ENCODE measurements at places on chromosomes 3 and 15.

DNA sequence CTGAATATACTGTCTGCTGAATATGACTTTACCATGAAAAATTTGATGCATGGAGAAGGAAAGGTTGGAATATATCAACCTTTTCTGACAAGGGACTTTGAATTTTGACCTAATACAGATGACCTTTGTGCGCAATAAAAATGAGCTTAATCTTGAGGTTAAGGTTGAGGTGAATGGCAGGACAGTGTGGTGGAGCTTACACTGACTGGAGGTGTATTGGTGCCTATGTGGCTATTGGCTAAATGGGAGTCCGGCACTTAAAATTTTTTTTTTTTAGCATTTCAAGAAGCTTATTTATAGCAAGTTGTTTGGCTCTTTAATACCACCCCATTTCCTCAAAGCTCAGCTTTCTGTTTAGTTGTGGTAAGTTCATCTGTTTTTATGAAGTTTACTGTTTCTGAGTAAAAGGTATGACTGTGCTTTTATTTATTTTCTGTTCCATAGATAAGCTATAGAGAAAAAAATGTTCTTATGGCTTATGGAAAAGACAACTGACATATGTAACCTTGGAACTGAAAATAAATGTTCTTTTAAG lies 15.2 kb downstream of the CDIN1 start:
- DNase-seq, result no peak

- no peak for DNase-seq
Measured at GRCh38 chr15:62850318-62850717, 192.2 kb upstream of the TPM1 start.

DNA sequence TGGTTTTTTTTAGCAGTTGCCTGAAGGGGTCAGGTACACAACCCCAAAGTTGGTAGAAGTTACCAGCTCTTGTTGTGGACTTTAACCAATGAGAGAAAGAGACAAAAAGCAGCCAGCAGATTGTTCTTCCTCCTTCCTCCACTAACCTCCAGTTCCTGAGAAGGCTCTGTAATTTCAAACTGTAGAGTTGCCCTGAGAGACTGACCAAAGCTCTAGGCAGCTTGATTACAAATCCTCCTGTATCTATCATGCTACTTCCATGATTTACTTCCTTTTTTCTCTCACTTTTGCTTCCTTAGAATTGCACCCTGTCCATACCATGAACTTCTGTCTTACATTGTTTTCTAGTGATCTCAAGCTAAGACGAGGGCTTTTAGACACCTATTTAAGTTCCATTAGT lies 29.2 kb downstream of the NSUN3 start:
- DNase-seq, result no peak

- peak; percentile 40 for DNase-seq
Measured at GRCh38 chr3:151316267-151316991, at the start of gene GPR87. TSS of gene GPR87 (minus strand) at chr3:151316820. CDS start at chr3:151300100, 16,720 bp downstream.

DNA sequence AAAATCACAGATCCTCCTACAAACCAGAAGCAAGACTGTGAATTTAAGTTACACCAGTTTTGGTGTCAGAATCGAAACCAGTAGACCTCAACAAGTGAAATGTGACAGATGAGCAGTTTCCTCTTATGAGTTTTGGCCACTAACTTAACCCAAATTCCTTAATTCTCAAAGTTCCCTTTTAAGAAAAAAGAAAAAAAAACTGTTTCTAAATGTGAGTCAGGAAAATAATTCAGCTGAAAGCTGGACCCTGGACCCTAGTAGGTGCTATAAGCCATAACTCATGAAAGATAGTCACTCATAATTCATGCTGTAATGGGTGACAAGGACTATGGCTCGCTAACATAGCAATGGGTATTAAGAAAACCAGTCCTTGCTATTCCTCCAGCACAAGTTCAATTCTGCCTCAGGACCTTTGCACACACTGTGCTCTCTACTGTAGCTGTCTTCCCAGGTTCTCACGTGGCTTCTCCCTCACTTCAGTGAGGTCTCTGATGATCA lies 9.0 kb upstream of the THRB start:
- no peak for DNase-seq

GRCh38 chr3:100136921-100137320 lies 22.6 kb upstream of the FILIP1L start:
- DNase-seq, result no peak

Measured in fibroblast of upper back skin (primary cell).